ENCODE measurements at places on chromosomes 12 and 14. TPM values are rescaled to one million over a fixed set of nuclear protein-coding genes. Genes with fewer than 3 reads are reported as not detected.

The ETFBKMT gene
- total RNA-seq: 4.4 TPM

The GPRC5D gene
- total RNA-seq: not detected

The SOCS2 gene
- 105 TPM for total RNA-seq

The RDH12 gene
- not detected for total RNA-seq

The GPR68 gene
- 0.26 TPM for total RNA-seq

The CLEC14A gene
- total RNA-seq: 2.6 TPM

The PSMD9 gene
- 73.5 TPM for total RNA-seq

The LMNTD1 gene
- total RNA-seq: not detected

The CCDC196 gene
- not detected for total RNA-seq

The TAS2R31 gene
- total RNA-seq: 2.6 TPM

The KRT4 gene
- under 0.01 TPM for total RNA-seq

The RDH16 gene
- 0.17 TPM for total RNA-seq

All from fibroblast of lung (primary cell).